ENCODE measurements at places on chromosomes 11 and 22.
A peak's percentile ranks its signal among the peaks of the same experiment; 100 is the strongest.

DNA sequence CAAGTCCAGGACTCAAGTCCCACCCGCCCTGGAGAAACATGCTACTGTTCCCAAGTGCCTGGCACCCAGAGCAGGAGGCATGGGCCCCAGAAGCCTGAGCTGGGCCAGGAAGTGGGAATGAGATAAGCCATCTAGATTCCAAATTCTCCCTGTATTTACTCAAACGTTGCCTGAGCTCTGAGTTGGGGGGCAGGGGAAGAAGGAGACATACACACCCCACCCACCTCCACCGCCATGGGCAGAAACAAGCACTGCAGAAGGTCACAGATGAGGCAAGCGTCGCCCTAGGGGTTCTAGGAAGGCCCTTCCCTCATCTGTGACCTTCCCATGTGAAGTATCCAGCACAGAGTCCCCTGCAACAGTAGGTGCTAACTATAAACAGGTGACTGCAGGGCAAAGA is 54.0 kb downstream of the PLEKHA7 start:
- no peak for DNase-seq

GRCh38 chr22:29702000-29702930 is 17.5 kb upstream of the CABP7 start:
- no peak for DNase-seq

DNA sequence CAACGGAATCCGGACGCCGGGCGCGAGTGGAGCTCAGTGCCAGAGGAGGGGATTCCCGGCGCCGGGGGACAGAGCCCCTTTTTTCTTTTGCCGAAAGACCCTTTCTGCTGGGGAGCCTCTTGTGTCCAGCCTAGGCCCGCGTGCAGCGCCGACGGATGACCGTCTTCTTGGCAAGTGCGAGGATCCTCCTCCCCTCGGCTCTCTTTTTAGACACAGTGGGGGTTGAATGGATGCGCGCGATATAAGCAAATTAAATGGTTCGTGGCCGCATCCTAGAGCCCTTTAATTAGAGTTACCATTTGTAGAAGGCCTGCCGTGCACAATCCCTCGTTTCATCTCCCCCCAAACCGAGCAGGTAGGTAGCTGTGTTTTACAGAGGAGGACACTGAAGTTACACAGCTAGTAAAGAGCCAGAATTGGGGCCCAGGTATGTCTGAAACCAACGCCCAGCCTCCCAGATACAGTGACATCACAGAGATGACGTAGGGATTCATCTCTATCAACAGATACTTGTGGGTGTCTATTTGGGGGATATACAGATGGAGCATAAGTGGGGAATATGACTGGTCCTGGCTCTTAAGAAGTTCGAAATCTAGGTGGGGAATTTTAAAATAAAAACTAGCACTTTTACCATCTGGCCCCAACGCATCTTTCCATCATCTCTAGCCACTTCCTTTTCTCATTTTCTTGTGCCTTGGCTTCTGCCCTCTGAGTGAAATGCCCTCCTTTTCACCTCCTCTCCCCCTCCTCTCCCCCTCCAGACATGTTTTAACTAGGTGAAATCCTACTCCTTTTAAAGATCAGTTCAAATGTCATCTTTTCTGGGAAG is 875 bp downstream of the TCP11L1 start:
- DNase-seq: no peak

DNA sequence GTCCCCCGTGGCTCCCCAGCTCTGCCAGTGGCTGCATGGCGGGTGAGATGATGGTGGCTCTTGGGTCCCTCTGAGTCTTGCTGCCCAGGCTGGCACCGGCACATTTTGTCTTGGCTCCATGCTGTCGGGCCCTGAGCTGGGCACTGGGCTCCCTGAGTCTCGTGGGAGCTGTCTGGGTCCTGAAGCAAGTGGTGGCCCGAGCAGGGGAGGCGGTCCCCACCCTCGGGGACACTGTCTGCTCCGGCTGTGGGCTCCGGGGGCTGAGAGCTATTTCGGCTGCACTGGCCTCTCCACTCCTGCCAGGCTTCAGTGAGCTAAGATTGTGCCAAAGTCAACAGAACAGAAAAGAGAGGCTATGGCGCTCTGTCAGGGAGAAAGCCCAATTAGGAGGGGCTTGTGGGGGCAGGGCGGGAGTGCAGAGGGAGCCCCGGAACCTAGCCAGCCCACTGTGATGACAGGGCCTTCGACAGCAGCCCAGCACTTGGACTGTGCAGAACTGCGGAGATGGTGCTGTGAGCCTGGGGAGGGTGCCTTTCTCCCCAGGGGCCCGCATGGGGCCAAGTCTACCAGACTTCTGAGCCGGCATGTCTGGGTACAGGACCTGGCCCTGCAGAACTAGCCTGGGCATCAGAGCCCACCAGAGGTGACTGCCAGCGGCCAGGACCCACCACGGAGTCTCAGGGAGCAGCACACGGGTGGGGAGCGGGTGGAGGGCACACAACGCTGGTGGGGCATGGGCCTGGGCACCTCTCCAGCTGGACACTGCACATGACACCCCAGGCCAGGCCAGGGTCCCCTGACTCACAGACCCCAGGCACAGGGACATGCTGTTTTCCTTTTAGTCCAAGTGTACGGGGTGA is 38.0 kb downstream of the RTN4R start:
- DNase-seq: peak; percentile 36

- no peak for DNase-seq
Observed at GRCh38 chr11:123505546-123506299, 75.7 kb downstream of the GRAMD1B start.

- DNase-seq: peak; percentile 58
Observed at GRCh38 chr22:19432133-19432851, at the start of gene MRPL40. TSS of gene MRPL40 (plus strand) at chr22:19432545. CDS start at chr22:19432555, 10 bp downstream.

DNA sequence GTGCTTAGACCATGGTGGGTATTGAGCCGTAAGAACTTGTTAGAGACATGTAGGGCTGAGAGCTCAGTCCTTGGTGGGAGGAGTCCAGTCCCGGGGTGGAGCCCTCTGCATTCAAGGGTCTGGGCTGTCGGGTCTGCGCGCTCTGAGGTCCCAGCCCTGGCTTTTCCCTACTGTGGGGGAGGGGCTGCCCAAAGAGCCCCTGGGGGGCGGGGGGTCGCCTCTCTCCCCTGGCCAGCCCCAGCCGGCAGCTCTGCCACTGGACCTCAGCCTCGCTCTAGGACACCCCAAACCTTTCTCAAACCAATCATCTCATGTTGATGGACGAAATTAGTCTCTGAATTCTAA is 1006.4 kb downstream of the BRD1 start:
- no peak for DNase-seq

Data from thoracic aorta (tissue), 2 donors.